ENCODE measurements at places on chromosomes 11 and 22.
A peak's percentile ranks its signal among the peaks of the same experiment; 100 is the strongest.

GRCh38 chr11:94519478-94520084 lies 7.3 kb downstream of the C11orf97 start:
- DNase-seq: peak; percentile 52

DNA sequence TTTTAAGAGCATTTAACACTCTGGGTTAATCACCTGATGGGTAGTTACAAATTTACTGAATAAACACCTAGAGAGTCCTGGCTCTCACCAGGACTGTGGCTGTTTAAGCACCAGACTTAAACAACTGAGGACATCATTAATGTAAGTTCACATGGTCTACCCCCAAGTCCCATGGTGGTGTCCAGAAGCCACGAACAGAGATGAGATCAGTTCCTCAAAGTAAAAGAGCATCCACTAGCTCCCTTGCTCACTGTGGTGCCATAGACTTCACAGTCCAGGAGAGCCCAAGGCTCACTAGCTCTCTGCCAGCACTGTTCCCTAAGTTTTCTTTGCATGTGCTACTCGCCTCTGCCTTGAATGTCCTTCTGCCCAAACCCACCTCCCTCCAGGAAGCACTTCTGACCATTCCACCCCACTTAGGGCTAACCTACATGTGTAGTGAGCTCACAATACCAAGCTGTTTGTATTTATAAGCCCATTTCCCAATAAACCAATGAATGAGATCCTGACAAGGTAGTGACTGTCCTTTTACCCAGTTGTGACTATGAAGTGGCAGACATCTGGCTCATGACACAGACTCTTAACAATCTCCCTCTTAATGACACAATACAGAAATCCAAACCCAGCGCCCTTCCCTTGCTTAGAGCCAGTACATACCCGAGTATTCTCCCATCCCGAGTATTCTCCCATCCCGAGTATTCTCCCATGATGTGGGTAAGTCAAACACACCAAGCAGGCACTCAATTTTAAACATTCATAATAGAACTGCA lies 15.7 kb downstream of the NAP1L4 start:
- DNase-seq: no peak

DNA sequence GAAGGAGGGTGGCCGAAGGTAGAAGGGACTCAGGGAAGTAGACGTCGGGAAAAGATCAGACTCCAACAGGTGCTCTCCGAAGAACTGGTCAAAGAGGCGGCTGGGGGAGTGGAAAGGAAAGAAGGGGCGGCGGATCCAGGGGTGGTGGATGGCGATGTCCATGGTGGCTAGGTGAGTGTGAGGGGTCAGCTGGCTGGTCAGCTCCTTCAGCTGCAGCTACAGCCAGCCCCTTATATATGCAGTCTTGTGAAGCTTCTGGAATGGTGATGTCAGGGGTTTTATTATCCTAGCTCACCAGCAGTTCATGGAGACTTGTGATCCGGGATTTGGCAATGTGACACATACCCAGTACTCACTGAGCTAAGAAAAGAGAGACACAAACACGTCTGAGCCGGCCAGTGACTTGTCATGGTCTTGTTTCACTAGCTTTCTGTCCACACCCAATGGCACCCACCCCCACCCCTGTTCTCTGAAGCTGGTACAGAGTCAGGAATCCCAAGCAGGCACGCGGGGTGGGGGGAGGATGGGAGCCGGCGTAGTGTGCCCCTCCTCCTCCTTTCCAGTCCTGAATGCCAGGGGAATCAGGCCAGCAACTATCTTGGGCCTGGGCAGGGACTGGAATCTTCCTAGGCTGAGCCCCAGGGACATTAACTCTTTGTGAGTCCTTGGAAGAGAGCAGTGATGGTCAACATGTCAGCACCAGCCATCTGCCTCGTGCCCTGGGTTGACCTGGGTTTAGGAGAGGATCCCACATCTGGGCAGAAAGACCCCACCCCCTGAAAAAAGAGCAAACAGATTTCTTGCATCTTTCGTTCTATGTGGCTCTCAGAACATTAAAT lies at the start of gene CRYAB:
TSS of gene CRYAB (minus strand) at position 208 of the 839 bp plus-strand sequence. CDS start at position 162, 46 bp downstream.
- DNase-seq: peak; percentile 85

GRCh38 chr11:117679461-117679860 lies 117.6 kb downstream of the DSCAML1 start:
- DNase-seq: no peak

DNA sequence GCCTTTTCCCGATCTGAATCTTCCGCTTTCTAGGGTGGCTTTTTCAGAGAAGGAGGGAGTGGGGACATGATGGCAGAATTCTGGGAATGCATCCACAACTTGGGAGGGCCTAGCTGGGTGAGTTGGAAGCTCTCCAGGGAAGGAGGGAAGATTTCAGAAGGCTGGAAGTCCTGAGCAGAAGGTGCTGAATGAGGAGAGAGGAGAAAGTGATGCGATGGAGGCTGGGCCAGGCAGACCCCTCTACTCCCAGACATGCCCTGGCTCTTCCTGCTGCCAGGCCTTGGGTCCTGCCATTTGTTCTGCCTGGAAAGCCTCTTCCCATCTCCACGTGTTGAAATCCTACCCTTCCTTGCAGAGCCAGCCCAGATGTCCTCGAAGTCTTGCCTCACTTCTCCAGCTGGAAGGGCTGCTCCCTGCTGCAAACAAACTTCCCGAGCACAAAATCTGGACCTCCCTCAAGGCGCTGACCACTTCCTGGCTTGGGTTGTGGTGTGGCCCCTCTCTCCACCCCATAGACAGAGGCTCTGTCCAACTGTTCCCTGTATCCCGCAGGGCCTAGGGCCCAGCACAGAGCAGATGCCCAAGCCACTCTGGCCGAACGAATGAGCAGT lies 16.8 kb downstream of the LRRC32 start:
- DNase-seq: peak; percentile 11
